CD4-positive, alpha-beta T cell (primary cell): ENCODE measurements at places on chromosomes 7 and 10.

DNA sequence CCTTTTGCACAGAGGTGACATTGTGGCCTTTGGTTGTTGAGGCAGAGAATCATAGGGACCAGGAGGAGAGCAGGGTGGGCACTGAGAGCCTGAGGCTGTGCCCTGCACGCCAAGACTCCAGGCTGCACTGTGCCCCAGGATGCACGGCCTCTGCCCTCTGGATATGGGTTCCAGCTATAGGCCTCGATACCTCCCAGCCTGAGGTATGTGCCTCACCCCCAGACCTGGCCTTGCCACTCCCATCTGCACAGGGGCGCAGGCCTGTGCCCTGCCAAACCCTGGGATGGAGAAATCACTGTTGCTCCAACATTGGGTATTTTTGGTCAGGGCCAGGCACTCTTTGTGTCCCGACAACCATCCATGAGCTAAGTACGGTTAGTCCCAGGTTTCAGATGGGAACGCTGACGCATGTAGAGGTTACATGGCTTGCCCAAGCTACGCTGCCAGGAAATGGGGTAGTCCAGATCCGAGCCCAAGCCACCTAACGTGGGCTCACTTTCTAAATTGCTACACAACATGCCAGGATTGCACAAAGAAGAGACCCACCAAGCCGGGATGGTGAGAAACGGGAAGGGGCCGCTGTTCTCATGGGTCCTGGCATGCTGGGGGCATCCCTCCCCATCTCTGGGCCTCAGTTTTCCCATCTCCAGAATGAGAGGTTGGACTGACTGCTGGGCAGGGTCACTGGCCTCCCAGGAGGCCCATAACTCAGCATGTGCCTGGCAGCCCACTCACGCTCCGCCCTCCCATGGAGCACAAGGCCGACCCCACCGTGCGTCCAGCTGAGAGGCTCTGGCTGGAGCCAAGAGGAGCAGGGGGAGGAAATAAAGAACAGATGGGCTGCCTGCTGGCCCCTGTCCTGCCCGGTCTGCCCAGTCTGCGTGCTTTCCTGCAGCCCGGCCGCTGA is 44.2 kb downstream of the ZCCHC24 start:
- no peak for DNase-seq

GRCh38 chr10:132575320-132576201 is 38.0 kb downstream of the INPP5A start:
- no peak for DNase-seq

GRCh38 chr7:140841166-140841715 is 83.5 kb downstream of the BRAF start:
- no peak for DNase-seq

- no peak for DNase-seq
Observed at GRCh38 chr10:99432047-99432446, 1.6 kb upstream of the GOT1 start.

DNA sequence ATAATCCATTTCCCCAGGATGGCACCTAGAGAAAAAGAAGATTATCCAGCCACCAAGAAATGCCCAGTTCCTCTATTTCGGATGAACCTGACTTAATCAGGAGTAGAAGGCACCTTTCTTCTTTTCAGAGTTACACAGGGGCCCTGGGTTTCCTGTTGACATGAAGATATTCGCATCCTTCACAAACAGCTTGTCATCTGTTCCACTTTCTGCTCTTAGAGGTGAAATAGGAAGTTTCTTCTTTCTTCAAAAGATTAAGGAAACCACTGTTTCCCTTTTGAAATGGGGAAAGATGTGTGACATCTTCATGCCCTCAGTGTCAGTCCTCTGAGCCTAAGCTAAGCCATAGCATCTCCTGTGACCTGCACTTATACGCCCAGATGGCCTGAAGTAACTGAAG is 39.1 kb upstream of the RAB18 start:
- DNase-seq, result no peak

DNA sequence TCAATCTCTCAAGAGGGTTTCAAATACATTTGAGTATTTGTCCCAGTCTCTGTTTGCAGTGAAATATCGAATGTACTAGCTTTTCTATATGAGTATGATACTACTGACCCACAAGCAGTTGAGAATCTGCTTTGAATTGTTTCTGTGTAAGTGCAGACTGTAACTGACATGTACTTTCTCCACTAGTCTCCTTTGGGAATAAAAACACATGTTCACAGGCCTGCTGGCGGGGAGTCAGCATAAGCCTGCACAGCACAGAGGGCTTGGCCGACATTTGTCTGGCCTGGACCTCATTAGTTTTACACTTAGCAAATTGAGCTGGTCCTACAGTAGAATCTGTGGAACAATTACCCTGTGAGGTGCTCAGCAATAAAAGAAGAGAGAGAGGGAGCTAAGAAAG is 72.6 kb downstream of the ITGB8 start:
- DNase-seq, result no peak

- no peak for DNase-seq
Observed at GRCh38 chr7:74405191-74405898, 48.4 kb upstream of the GTF2IRD1 start.
